ENCODE measurements at places on chromosomes 13 and 19.

DNA sequence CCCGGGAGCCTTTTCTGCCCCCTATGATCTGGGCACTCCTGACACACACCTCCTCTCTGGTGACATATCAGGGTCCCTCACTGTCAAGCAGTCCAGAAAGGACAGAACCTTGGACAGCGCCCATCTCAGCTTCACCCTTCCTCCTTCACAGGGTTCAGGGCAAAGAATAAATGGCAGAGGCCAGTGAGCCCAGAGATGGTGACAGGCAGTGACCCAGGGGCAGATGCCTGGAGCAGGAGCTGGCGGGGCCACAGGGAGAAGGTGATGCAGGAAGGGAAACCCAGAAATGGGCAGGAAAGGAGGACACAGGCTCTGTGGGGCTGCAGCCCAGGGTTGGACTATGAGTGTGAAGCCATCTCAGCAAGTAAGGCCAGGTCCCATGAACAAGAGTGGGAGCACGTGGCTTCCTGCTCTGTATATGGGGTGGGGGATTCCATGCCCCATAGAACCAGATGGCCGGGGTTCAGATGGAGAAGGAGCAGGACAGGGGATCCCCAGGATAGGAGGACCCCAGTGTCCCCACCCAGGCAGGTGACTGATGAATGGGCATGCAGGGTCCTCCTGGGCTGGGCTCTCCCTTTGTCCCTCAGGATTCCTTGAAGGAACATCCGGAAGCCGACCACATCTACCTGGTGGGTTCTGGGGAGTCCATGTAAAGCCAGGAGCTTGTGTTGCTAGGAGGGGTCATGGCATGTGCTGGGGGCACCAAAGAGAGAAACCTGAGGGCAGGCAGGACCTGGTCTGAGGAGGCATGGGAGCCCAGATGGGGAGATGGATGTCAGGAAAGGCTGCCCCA is 8.5 kb upstream of the CEACAM7 start:
- DNase-seq: no peak

DNA sequence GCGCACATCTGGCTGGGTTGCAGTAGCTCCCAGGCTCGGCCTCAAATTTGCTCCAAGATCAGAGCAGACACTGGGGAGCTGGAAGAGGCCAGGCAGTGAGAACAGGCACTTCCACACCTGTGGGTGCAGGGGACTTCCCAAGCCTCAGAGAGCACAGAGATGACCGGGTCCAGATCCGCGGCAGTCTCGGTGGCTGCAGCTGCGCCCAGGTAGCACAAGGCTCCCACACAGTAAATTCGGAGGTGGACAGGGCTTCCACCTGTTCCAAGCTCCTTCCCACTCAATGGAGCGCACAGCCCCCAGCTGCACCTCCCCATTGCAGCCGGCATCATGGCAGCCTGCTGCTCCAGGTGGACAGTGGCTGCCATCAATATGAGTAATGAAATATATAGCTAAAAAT is 1417.4 kb upstream of the SLC10A2 start:
- DNase-seq: no peak

DNA sequence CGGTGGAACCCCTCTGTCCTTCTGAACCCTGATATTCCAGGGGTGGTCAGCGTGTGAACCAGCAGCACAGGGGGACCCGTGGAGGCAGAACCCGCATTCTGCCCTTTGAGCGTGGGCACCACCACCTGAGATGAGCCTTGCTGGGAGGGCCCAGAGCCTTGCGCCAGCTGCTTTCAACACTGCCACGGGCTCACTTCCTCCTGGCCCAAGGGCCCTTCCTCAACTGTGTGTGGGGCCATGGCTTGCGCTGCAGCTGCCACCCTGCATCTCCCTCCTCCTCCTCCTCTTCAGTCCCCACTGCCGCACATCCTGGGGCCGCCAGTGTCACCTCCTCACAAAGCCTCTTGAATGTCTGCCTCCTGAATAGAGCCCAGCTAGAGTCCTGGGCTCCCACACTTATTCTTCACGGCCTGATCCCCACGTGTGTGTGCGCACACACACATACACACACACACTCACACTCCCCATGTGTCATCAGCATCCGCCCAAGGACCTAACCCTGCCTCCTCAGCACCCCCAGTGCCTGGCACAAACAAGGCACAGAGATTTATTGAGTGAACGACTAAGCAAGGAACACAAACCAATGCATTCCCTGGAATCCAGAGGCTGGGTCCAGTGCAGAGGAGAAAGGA is 26.9 kb upstream of the TMEM160 start:
- no peak for DNase-seq

DNA sequence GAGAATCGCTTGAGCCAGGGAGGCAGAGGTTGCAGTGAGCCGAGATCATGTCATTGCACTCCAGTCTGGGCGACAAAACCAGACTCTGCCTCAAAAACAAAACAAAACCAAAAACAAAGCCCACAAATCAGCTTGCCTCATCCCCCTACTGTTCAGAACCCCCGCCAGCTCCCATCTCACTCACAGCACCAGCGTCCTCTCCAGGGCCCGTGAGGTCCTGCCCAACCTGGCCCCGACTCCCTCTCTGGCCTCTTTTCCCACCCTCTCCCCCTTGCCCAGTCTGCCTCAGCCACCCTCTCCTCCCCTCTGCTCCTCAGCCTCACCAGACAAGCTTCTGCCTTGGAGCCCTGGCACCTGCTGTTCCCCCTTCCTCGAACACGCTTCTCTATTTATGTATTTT is 3.8 kb downstream of the SLC8A2 start:
- DNase-seq: no peak

DNA sequence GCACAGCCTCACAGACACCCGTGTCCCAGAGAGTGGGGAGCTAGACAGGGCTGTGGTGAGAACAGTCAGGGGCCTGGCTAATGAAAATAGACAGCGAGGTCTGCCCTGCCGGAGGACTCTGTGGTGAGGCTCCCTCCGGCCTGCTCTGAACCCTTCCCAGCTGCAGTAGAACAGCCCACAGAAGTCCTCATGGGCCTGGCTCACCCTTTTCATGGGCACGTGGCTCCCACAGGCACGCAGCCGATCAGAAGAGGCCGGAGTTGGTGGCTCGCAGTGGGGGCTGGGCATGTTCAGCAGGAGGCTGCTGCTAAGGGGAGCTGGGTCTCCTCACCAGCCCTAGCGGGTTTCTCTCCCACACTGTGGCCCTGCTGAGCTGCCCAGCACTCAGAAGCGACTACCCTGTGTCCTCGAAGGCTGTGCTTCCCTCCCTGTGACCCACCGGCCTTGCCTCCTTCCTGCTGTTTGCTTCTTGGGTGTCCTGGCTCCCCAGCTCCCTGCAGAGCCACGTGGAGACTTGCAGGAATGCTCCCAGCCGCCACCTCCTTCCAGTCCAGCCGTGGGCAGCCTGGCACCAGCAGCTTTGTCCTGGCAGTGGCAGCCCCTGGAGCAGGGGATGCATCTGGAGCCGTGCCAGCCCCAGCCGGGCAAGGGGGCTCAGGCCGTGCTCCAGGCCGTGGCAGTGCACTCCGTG is 138.7 kb downstream of the KDM4B start:
- DNase-seq: no peak

- DNase-seq: no peak
Observed at GRCh38 chr13:69292789-69293425, 814.7 kb upstream of the ATXN8OS start.

DNA sequence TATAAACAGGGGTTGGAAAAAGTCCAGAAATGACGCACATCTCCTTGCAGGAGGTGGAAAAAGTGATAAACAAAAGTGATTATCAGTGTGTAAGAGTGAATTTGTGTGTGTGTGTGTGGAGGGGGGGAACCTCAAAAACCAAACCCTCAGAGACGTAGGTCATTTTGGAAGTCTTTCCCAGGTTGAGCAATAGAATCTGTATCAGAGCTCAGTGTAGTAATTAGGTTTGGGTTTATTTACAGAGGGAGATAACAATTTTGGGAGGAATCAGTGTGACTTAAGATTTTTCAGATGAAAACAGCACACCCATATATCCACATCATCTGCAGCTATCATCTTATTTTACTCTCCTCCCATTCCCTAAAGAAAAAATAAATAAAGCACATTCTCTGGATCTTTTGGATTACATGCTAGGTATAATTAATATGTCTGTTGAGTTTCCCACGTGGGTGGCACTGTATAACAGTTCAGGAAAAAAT is 406.4 kb downstream of the FGF9 start:
- DNase-seq: no peak

- DNase-seq: no peak
Observed at GRCh38 chr13:78160793-78161192, 242.2 kb upstream of the EDNRB start.

DNA sequence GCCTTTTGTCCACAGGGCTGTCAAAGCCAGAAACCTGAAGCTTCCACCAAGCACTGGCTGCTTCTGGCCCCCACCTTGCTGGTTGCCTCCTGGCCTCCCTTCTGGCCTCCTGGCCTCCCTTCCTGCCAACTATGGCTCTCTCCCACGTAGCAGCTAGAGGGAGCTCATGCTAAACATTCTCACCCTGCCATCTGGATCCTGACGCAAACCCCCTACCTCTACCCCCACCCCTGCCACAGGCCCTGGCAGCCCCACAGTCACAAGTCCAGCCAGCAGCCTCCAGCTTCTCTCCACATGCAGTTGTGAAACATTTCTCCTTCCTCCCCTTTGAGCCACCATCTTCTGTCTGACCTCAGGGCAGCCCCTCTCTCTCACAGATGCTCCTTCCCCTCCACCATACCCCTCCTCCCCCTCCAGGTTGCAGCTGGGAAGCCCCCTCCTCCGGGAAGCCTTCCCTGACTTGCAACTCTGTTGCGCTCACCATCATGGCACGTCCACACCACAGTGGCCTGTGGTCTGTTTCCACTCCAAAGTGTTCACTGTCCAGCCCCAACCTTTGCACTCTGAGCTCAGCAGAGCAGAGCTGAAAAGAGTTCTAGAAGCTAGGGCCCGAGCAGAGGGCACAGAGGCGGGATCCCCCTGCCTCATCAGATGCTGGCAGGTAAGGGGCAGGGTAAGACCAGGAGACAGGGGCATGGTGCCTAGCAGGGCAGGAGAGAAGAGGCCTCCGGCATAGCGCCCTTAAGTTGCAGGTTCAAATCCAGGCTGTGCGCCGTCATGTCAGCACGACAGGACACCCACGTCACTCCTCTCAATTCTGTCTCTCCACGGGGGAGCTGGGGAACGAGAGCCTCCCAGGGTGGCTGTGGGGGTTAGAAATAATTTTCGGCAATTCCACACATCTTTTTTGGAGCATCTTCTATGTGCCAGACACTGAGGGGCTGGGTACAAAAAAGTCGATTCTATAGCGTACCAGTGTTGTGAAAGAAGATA is 7.3 kb downstream of the ADGRL1 start:
- no peak for DNase-seq

GRCh38 chr13:27226991-27227390 is 24.4 kb upstream of the RPL21 start:
- DNase-seq: no peak

DNA sequence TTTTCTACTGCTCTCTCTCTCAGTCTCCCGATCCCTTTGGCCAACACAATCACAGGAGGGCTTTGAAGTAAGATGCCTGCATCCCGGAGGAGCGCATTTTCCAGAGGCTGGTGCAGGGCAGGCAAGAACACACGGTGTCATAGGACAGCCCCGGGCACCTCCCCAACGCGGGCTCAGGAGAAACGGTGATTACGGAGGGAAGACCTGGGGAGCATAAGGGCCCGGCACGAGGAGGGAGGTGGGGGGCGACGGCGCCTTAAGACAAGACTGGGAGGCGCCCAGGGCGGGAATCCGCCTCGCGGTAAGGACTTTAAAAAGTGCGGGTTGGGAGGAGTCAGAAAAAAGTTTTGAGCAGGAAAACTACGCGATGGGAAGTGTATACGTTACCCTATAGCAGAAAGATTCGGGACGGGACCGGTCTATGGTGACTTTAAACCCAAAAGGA is 18.7 kb upstream of the ZNF888 start:
- DNase-seq: no peak

DNA sequence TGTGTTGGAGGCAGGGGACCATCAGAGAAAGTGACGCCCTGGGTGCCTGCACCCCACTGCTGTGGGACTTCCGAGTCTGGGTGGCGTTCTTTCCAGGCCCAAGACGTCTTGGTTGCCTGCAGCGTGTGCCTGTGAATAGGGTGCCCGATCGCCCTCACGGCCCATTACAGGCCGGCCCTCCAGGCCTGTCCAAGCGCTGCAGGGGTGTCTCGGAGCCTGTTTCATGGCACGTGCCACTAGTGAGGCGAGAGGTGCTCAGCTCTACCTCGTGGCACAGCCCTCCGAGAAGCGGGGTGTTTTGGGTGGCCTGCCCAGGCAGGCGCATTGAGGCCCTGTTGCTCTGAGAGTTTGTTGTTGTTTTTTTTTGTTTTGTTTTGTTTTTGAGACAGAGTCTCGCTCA is 30.1 kb downstream of the DOT1L start:
- no peak for DNase-seq

DNA sequence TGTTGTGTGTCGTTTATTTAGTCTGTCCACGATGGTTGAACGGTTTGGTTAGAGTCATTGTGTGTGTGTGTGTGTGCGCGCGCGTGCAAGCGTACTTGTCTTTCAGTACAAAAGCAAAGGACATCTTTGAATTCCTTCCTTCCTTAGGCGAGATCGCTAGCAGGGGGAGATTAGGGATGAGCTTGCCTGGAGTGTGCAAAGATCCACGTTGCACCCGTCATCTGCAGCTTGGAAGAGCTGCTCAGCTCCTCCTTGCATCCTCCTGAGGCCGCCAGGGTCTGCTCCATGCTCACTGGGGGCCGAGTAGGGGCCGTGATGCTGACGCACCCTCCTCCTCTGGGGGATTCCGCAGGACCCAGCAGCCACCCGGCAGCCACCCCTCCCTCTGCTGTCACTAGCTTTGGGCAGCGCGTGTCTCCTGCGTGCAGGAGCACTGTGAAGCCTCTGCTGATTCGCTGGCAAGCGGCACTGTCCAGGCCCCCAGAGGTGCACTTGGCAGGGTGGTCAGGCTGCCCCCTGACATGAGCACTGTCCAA is 137.3 kb downstream of the KDM4B start:
- DNase-seq: no peak

GRCh38 chr19:51548891-51549305 is 17.4 kb upstream of the SIGLEC6 start:
- DNase-seq: no peak

DNA sequence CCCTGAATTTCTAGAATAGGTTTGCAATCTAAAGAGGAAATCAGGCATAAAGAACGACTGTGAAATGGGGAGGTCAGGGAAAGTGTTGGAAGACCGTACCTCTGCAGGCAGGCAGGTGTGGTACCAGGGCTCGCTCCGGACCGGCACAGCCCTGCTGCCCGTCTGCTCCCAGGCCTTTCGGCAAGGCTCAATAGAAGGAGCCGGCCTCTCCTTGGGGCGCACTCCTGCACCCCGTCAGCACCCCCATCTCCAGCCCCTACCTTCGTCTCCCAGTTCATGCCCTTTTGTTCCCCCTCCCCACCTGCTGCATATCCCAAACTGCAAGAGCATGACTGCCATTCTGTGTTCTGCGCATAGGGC is 139.8 kb upstream of the SOX1 start:
- DNase-seq: no peak

- no peak for DNase-seq
Observed at GRCh38 chr13:38366954-38367645, 17.4 kb downstream of the UFM1 start.

DNA sequence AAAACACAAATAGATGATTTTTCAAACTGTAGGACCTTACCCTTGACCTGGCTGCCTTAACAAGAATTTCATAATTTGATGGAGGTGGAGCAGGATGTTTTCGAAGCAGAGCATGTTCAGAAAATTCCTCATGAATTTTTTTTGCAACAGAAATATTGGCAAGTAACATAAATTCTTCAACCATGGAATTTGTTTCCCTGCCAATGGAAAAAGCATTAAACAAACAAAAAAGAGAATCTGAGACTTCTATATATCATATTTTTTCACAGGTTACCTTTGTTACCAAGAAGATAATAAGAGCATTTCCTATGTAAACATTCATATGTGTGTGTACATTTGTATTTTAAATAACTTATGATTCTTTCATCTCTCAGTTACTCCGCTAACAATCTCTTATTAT is 18.3 kb downstream of the DIS3 start:
- DNase-seq: no peak

- DNase-seq: no peak
Observed at GRCh38 chr13:20847296-20847695, 55.2 kb downstream of the XPO4 start.

Data from neuronal stem cell (in vitro differentiated cells).